ENCODE measurements at places on chromosomes 5 and 9.

DNA sequence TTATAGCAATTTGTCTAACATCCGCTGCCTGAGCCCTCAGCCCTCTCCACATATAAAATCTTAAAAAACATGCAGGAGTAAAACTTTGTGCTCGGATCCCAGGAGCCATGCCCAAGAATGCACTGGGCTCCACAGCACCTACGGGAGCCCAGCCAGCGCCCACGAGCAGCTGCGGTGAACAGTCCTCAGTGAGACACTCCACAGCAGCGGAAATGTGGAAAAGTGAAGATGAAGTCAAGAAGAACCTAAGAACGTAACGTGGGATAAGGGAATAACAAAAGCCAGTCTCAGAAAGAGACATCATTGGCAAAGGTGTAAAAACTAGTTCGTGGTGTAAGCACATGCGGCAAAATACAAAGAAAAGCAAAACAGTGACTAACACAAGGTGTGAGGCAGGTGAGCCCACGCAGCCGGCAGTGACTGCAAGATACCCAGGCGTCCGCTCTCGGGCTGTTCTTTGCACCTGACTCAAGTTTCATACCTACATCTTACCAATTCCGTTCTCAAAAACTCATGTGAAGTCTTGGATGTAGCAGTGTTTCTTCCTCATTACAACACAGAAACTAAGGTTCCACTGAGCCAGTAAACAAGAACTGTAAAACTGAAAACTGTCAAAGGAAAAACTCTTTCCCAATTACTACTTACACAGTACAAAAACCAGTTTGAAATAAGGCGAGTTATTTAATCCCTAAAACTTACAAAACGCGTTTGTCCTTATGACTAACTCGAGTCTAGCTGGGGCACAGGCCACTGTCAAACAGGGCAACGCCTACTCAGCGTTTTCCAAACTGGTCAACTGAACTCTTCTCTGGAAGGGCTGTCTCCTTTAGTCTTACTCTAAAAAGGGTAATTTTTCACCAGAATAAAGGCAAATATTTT, 1.7 kb downstream of the CAMSAP1 start:
- H3K4me3 ChIP-seq, result peak overlapping the region; percentile 97
- DNase-seq, result no peak
- peaks cover 6% of the 10 kb centered on the region for H3K27me3 ChIP-seq
- peaks cover 23% of the 10 kb centered on the region for H3K4me1 ChIP-seq

DNA sequence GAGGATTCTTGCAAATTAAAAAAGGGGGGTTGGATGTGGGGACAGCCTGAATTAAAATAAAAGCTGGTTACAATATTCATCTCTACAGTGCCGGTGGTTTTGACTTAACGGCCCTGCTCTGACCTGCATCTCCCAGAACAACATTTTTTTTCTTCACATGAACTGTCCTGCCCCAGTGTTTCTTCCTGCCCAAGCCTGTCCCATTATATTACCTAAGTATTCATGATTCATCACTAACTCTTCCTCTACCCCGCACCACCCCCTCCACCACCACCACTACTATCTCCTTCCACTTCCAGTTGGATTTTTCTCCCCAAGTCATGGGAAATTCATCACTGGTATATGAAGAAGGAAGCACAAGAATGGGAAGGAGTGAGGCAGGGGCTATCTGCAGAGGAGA, 90.1 kb downstream of the ZFAND5 start:
- no peaks in the 10 kb centered on the region for H3K27me3 ChIP-seq
- no peak overlapping the region for H3K27ac ChIP-seq
- no peaks in the 10 kb centered on the region for H3K36me3 ChIP-seq
- no peak for DNase-seq

GRCh38 chr5:126947146-126948010, 83.0 kb downstream of the MARCHF3 start:
- no peaks in the 10 kb centered on the region for H3K36me3 ChIP-seq
- peaks cover 17% of the 10 kb centered on the region for H3K4me1 ChIP-seq
- peak overlapping the region; percentile 49 for H3K27ac ChIP-seq
- H3K27me3 ChIP-seq, result peaks cover 1% of the 10 kb centered on the region

DNA sequence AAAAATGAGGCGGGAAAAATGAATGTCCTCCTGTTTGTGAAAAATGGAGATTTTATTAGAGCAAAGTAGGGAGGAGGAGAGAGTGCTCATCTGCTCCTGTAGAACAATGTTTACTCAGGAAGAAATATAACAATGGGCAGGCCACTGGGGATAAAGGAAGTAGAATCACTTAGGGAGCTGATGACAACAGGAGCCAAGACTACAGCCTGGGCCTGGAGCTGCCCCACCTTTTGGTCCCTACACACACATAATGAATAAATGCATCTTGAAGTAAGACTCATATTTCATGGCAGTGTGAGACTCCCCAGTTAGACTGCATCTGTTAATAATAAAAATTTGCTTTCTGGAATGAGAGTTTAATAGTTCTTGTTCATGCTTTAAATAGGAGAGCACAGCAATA, 1939.8 kb downstream of the EFNA5 start:
- H3K4me3 ChIP-seq, result no peak overlapping the region
- H3K27ac ChIP-seq, result no peak overlapping the region
- no peak for DNase-seq
- peaks cover 5% of the 10 kb centered on the region for H3K4me1 ChIP-seq

DNA sequence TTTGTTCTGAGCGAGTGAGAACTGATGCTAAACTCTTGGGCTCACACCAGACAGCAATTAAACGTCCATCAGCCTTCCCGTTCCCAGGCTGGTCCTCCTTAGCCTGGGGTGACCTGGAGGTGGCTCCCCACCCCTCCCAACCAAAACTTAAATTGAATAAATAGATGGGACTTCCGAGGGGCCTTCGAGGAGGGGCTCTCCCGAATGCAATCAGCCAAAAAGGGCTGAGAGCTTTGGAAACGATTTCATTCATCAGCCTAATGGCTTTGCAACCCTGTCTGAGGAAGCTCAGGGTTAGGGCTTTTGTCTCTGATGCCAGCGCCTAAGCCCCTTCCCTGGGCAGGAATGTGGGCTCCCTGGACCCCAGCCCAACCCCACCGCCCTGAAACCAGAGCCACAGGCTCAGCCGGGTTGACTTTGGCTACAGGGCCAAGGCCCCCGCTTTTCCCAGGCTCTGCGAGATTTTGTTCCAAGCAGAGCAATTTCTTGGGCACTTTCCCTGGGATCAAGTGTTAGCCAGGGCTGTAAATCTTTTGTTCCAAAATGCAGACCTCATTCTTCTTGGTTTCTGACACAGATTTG, 29.2 kb downstream of the LHX3 start:
- no peak overlapping the region for H3K27ac ChIP-seq
- H3K27me3 ChIP-seq, result peaks cover 2% of the 10 kb centered on the region
- peaks cover 3% of the 10 kb centered on the region for H3K36me3 ChIP-seq
- DNase-seq, result no peak
- H3K4me1 ChIP-seq, result no peaks in the 10 kb centered on the region
- no peak overlapping the region for H3K4me3 ChIP-seq

DNA sequence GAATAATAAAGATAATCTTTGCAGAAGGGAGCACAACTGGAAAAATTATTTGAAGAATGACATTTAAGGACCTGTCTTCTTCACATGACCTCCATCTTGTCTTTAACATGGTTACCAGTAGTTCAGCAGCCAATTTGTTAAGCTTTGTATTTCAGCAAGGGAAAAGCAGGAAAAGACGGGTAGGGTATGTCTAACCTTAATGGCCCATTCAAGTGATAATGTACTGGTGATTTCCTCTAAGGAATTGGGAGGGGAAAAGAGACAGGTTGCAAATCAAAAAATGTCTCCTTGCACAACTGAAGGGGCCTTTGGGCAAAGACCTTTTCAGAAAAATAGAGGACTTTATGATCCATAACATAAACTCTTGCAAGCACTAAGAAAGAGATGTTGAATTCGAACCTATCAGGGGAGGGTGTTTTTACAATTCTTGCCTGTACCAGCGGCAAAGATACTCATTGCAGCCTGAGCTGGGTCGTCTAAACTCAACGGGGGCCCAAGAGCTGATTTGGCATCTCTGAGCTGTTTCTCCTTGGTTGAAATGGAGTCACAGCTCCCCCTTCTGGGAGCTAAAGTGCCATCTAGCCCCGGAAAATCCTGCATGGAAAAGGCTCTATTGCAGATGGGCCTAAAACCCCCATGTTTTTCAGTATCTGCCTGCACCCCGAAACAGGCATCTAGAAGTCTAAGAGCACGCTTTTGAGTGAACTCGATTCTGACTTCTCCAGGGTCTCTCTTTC, 3.8 kb downstream of the BRINP1 start:
- H3K27me3 ChIP-seq, result peaks cover 10% of the 10 kb centered on the region
- peak; percentile 74 for DNase-seq
- no peaks in the 10 kb centered on the region for H3K36me3 ChIP-seq

- H3K27ac ChIP-seq, result no peak overlapping the region
- H3K36me3 ChIP-seq, result no peaks in the 10 kb centered on the region
- H3K4me3 ChIP-seq, result no peak overlapping the region
- no peaks in the 10 kb centered on the region for H3K27me3 ChIP-seq
Measured at GRCh38 chr5:158320934-158321333, 462.0 kb upstream of the CLINT1 start.

- peaks cover 2% of the 10 kb centered on the region for H3K27me3 ChIP-seq
- DNase-seq, result no peak
- no peaks in the 10 kb centered on the region for H3K36me3 ChIP-seq
Measured at GRCh38 chr5:98308231-98308630, 465.2 kb upstream of the RGMB start.

GRCh38 chr5:36441280-36441679, 139.6 kb upstream of the RANBP3L start:
- H3K36me3 ChIP-seq, result peaks cover 4% of the 10 kb centered on the region
- no peak overlapping the region for H3K4me3 ChIP-seq

DNA sequence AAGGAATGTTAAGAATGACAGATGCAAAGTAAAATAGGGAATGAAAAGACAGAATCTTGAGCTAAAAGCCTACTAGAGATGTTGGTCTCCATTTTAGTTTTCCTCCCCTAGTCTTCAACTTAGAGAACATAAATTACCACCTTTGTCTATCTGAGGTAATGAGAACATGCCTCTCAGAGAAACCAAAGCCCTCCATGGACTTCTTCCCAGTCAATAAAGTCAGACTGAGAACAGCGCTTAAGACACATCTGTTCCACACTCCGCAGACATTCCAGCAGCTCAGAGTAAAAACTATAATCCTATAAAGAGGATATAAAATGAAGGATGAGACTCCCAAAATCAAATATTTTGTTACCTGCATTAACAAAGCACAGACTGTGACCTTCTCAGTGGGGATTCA, 79.2 kb downstream of the DPYSL3 start:
- H3K27me3 ChIP-seq, result peaks cover 2% of the 10 kb centered on the region
- H3K4me1 ChIP-seq, result peaks cover 6% of the 10 kb centered on the region
- H3K36me3 ChIP-seq, result no peaks in the 10 kb centered on the region
- H3K27ac ChIP-seq, result no peak overlapping the region
- DNase-seq, result no peak

- no peak for DNase-seq
- no peaks in the 10 kb centered on the region for H3K4me1 ChIP-seq
- H3K27me3 ChIP-seq, result no peaks in the 10 kb centered on the region
- H3K36me3 ChIP-seq, result peaks cover 14% of the 10 kb centered on the region
- no peak overlapping the region for H3K4me3 ChIP-seq
Measured at GRCh38 chr9:71737455-71737854, 30.9 kb downstream of the CEMIP2 start.

DNA sequence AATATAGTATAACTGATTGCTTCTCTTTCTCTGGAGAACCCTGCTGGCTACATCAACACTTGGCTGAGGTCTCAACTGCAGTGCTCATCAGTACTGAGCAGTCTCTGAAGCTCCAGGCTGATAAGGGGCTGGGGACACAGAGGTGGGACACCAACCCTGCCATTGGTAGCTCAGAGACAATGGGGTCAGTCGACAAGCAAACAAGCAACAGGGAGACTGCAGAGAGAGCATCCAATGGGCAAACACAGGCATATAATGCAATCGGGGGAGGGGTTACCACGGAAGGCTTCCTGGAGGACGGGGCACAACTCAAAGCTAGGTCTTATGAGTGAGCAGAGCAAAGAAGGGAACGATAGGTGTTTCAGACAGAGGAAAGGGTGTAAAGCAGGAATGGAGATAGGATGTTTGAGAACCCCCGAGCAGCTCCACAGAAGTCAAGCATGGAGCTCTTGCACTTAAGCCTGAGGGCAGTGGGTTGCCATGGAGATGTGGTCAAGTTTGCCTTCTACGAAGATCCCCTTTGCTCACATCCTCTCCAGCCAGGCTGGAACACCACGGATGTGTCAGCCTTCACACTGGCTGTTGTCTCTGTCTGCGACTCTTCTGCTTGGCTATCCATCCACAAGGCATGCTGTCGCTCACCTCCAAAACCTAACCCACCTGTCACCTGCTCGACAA, 21.5 kb upstream of the AKNA start:
- peaks cover 12% of the 10 kb centered on the region for H3K27me3 ChIP-seq
- no peak for DNase-seq
- H3K27ac ChIP-seq, result no peak overlapping the region
- no peak overlapping the region for H3K4me3 ChIP-seq
- peaks cover 6% of the 10 kb centered on the region for H3K36me3 ChIP-seq
- H3K4me1 ChIP-seq, result peaks cover 12% of the 10 kb centered on the region

All from endothelial cell (in vitro differentiated cells).